ENCODE measurements at places on chromosomes 6 and 20.

- H3K4me3 ChIP-seq: no peak overlapping the region
- no peak overlapping the region for H3K27ac ChIP-seq
- peaks cover 1% of the 10 kb centered on the region for H3K4me1 ChIP-seq
- no peak for DNase-seq
- H3K36me3 ChIP-seq: peaks cover 4% of the 10 kb centered on the region
- H3K27me3 ChIP-seq: peaks cover 83% of the 10 kb centered on the region
Observed at GRCh38 chr6:10395704-10396546, 18.9 kb downstream of the TFAP2A start.

- H3K4me1 ChIP-seq: peaks cover 14% of the 10 kb centered on the region
- H3K4me3 ChIP-seq: peak overlapping the region; percentile 73
- H3K36me3 ChIP-seq: peaks cover 30% of the 10 kb centered on the region
- H3K27ac ChIP-seq: peak overlapping the region; percentile 70
- no peak for DNase-seq
Observed at GRCh38 chr6:5626727-5627426, 365.6 kb downstream of the FARS2 start.

- DNase-seq: no peak
- H3K27me3 ChIP-seq: peaks cover 8% of the 10 kb centered on the region
- no peaks in the 10 kb centered on the region for H3K36me3 ChIP-seq
- no peak overlapping the region for H3K27ac ChIP-seq
- H3K4me1 ChIP-seq: peaks cover 2% of the 10 kb centered on the region
Observed at GRCh38 chr6:3361312-3362037, 95.4 kb downstream of the SLC22A23 start.

DNA sequence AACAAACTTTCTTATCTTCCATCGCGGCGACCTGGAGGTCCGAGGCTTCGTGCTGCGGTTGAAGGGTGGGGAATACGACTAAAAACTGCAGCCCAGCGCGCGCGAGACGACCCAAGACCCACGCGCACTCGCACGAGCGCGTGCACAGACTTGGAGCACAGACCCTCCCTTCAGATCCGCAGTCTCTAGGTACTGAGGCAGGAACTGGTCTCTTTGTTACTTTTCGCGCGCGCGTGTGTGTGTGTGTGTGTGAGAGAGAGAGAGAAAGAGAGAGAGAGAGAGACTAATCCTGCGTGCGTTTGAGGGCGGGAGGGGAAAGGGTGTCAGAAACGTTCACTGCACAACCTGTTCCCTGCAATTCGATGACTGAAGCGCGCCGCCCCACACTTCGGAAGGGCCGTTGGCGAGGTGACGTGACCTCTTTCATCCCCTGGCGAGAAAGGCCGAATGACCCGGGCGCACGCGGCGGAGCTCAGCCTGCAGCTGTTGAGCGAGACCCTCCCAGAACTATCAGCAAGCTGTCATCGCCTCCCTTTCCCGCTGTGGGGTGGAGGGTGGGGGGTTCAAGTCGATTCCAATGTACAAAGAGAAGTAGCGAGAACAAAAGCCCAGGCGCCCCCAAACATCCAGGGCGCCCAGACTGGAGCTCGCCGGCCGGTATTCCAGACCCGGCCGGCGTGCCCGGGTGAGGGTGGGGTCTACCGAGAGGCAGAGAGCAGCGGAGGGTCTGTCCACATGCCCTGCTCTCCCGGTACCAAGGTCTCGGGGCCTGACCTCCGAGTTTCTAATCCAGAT lies 1.5 kb upstream of the TUBB2B start:
- H3K27me3 ChIP-seq: peaks cover 75% of the 10 kb centered on the region
- peaks cover 61% of the 10 kb centered on the region for H3K4me1 ChIP-seq
- peak overlapping the region; percentile 95 for H3K27ac ChIP-seq

- H3K36me3 ChIP-seq: peaks cover 7% of the 10 kb centered on the region
- H3K27ac ChIP-seq: peak overlapping the region; percentile 87
- H3K27me3 ChIP-seq: no peaks in the 10 kb centered on the region
- DNase-seq: peak; percentile 47
Observed at GRCh38 chr6:24522228-24523176, 27.7 kb downstream of the ALDH5A1 start.

DNA sequence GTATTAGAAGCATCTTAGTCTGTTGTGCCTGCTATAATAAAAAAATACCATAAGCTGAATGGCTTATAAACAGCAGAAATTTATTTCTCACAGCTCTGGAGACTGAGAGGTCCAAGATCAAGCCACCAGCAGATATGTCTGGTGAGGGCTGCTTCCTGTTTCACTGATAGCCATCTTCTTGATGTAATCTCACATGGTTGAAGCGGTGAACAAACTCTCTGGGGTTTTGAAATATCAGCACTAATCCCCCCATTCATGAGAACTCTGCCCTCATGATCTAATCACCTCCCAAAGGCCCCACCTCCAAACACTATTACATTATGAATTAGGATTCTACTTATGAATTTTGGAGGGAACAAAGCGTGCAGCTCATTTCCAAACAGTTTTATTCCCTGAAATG lies 11.6 kb upstream of the CLVS2 start:
- no peak overlapping the region for H3K27ac ChIP-seq
- no peaks in the 10 kb centered on the region for H3K4me1 ChIP-seq
- no peak for DNase-seq
- no peaks in the 10 kb centered on the region for H3K36me3 ChIP-seq
- no peaks in the 10 kb centered on the region for H3K27me3 ChIP-seq

- no peaks in the 10 kb centered on the region for H3K4me1 ChIP-seq
- H3K36me3 ChIP-seq: no peaks in the 10 kb centered on the region
- no peak overlapping the region for H3K4me3 ChIP-seq
- peaks cover 3% of the 10 kb centered on the region for H3K27me3 ChIP-seq
- H3K27ac ChIP-seq: no peak overlapping the region
Observed at GRCh38 chr20:34968042-34968775, 12.5 kb downstream of the MYH7B start.

GRCh38 chr6:124683507-124683906 lies 278.7 kb upstream of the RNF217 start:
- H3K27ac ChIP-seq: no peak overlapping the region
- no peak overlapping the region for H3K4me3 ChIP-seq
- H3K27me3 ChIP-seq: no peaks in the 10 kb centered on the region
- no peaks in the 10 kb centered on the region for H3K4me1 ChIP-seq

DNA sequence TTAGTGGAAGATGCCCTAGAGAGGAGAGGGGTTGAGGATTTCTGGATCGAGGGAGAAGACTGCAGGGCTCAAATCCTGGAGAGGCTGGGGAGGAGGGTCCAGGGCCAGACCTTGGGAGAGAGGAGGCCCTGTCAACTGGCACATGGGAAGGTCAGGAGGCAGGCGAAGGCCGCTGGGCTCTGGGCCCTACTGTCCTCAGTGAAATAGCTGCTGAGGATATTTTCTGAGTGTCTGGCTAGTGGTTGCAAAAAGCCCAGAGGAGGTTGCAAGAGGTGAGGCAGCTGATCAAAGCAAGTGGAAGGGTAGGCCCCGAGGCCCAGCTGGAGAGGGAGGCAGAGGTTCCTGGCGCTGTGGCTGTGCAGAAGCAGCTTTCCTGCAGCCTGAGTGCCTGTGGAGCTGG lies 103.4 kb upstream of the MLN start:
- H3K27ac ChIP-seq: no peak overlapping the region
- H3K4me1 ChIP-seq: peaks cover 46% of the 10 kb centered on the region
- H3K4me3 ChIP-seq: no peak overlapping the region
- no peaks in the 10 kb centered on the region for H3K36me3 ChIP-seq
- no peaks in the 10 kb centered on the region for H3K27me3 ChIP-seq
- no peak for DNase-seq

DNA sequence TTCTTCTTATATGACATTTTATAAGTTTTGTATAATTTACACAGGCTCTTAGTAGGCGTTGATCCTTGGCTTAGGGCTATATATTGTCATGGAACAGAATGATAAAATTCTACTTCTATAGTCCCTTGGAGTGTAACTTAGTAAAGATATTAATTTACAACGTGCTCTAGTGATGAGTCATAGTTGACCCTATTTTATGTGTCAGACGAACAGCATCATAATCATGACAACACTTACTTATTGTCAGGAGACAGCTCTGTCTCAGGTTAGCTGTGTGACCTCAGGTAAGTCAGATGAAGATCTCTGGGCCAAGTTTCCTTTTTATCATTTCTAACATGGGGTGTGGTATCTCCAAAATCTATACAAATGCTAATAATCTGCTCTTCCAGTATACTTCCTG lies 473.5 kb downstream of the UTRN start:
- DNase-seq: no peak
- H3K4me3 ChIP-seq: no peak overlapping the region
- H3K27ac ChIP-seq: no peak overlapping the region
- H3K27me3 ChIP-seq: no peaks in the 10 kb centered on the region
- peaks cover 8% of the 10 kb centered on the region for H3K36me3 ChIP-seq

GRCh38 chr6:163777716-163778115 lies 363.2 kb downstream of the QKI start:
- H3K4me1 ChIP-seq: peaks cover 3% of the 10 kb centered on the region
- peaks cover under 1% of the 10 kb centered on the region for H3K36me3 ChIP-seq
- peaks cover 3% of the 10 kb centered on the region for H3K27me3 ChIP-seq
- no peak overlapping the region for H3K27ac ChIP-seq
- no peak overlapping the region for H3K4me3 ChIP-seq

- H3K27ac ChIP-seq: no peak overlapping the region
- no peaks in the 10 kb centered on the region for H3K27me3 ChIP-seq
- no peaks in the 10 kb centered on the region for H3K36me3 ChIP-seq
- H3K4me1 ChIP-seq: no peaks in the 10 kb centered on the region
- DNase-seq: no peak
Observed at GRCh38 chr6:68679399-68679798, 44.3 kb downstream of the ADGRB3 start.

DNA sequence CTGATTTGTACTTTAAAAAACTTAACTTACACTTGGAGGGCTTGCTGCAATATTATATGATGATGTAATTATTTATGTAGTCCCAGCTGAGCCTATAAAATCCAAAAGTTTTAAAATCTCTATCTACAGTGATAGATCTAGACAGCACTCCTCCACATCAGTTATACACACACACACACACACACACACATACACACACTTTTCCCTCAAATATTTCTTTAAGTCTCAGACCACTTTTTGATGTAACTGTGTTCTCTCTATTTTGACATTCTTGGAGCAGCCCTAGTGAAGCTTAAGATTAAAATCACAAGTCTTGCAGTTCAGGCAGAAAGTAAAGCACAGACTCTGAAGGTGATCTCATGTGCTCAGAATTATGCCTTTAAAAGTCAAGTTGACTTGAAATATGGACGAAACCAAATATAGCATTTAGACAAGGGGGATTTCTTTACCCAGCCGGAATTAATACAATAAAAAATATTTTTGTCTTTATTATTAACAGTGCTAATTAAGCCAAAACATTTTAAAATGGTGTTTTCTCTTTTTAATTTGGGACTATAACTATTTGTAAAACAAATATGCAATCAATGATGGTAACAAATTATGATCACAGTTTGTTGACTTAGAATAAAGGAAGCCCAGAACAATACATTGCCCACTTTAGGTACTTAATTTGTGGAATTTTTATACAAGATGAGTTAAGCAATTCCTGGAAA lies 63.5 kb upstream of the TMEM30A start:
- H3K27ac ChIP-seq: no peak overlapping the region
- no peaks in the 10 kb centered on the region for H3K36me3 ChIP-seq
- peaks cover 31% of the 10 kb centered on the region for H3K27me3 ChIP-seq
- DNase-seq: no peak
- H3K4me3 ChIP-seq: no peak overlapping the region

DNA sequence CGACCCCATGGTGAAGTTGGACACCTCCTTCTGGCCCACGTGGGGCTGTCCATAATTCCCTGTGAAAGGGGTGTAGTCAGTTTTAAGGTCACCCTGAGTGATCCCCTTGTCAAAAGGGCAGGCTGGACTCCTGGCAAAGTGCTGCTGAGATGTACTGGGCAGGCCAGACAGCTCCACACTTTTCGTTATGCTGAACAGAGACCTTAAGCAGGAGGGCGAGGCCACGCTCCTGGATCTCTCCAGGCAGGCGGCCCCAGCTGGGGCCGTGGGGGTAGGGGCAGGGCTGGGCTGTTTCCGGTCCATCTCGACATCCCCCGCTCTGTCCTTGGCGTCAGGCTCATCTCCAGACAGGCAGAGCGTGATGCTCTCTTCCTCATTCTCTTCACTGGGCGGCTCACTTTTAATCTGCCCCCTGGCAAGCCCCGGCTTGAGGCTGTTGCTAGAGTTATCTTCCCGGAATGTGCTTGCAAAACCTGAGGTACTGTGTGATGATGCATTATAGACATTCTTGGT lies 56.7 kb downstream of the GJA10 start:
- H3K36me3 ChIP-seq: peaks cover 65% of the 10 kb centered on the region
- peaks cover 63% of the 10 kb centered on the region for H3K4me1 ChIP-seq
- DNase-seq: no peak
- peak overlapping the region; percentile 90 for H3K27ac ChIP-seq
- H3K4me3 ChIP-seq: no peak overlapping the region

DNA sequence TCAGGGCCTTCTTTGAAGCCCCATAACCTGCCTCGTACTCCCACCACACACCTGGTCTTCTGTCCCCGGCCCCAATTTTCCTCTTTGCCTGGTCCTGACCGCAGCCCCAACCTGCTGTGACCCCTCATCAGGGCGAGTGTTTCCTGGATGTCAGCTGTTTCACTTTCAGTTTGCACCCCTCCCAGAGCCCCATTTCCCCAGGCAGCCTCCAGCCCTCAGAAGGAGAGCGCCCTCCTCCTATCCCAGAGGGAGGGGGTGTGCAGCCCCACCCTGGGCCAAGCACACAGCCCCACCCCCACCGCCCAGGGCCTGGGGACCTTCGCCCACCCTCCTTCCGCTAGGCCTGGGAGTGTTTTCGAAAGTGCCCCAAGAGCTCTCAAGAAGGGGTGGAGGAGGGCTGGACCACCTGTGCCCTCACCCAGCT lies 1.5 kb downstream of the BAK1 start:
- H3K36me3 ChIP-seq: peaks cover 49% of the 10 kb centered on the region
- peaks cover 19% of the 10 kb centered on the region for H3K4me1 ChIP-seq
- no peak for DNase-seq
- peak overlapping the region; percentile 95 for H3K4me3 ChIP-seq
- peak overlapping the region; percentile 93 for H3K27ac ChIP-seq

DNA sequence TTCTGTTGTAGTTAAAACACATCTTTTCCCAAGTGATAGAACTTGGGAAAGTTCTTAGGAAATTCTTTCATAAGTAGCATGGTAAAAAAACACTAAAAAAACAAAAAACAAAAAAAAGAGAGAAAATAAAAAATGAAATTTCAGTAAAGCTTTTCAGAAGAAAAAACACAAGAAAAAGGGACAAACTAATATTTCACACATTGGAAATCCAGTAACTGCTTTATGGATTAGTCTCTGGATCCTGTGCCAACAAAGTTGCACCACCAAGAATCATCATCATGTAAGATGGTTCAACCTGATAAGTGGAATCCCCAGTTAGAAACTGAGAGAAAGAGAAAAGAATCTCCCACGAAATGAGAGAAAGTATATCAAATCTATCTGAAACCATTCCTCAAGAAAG lies 144.2 kb downstream of the GMDS start:
- H3K27me3 ChIP-seq: no peaks in the 10 kb centered on the region
- no peak overlapping the region for H3K4me3 ChIP-seq
- H3K4me1 ChIP-seq: no peaks in the 10 kb centered on the region

- H3K27ac ChIP-seq: no peak overlapping the region
- H3K27me3 ChIP-seq: peaks cover 5% of the 10 kb centered on the region
- H3K4me1 ChIP-seq: no peaks in the 10 kb centered on the region
- no peaks in the 10 kb centered on the region for H3K36me3 ChIP-seq
- DNase-seq: no peak
Observed at GRCh38 chr20:23112595-23112994, 26.5 kb upstream of the CD93 start.

GRCh38 chr6:138331444-138331843 lies 46.3 kb upstream of the SMIM28 start:
- peaks cover 7% of the 10 kb centered on the region for H3K4me1 ChIP-seq
- no peak overlapping the region for H3K27ac ChIP-seq
- no peak for DNase-seq
- H3K36me3 ChIP-seq: no peaks in the 10 kb centered on the region
- no peak overlapping the region for H3K4me3 ChIP-seq

GRCh38 chr20:58847463-58847862 lies 3.2 kb downstream of the GNAS-AS1 start:
- peaks cover 44% of the 10 kb centered on the region for H3K27me3 ChIP-seq
- H3K4me3 ChIP-seq: peak overlapping the region; percentile 50
- DNase-seq: no peak
- H3K36me3 ChIP-seq: peaks cover 5% of the 10 kb centered on the region

Measured in stimulated activated naive B cell treated with anti-CD40 and anti-IgM and Interleukin-4, amounts not matched to agents 10 μg/mL and 1 μg/mL and 100 μg/mL, for 72 hours (primary cell).